ENCODE measurements at places on chromosomes 4 and X.

GRCh38 chrX:112645774-112646173, 34.0 kb downstream of the LHFPL1 start:
- no peak for DNase-seq

GRCh38 chr4:27861381-27861787, 1000.7 kb downstream of the STIM2 start:
- DNase-seq, result no peak

DNA sequence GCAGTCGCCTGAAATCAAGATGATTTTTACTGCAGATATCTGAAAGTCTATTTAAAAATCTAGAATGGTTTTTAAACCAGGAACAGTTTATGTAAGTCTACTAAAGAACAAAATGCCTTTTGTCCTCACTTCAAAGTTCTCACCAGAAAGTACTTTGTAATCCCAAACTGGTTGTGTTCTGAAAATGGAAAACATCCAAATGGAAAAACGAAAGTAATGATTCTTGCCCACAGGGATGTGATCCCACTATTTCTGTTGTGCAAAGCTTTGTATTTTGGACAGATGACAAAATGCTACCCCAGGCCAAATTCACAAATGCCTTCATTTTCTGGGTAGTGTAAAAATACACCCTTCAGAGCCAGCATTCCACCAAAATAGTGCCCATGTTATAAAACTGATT, 265.5 kb upstream of the FTHL17 start:
- DNase-seq, result no peak

- no peak for DNase-seq
Measured at GRCh38 chr4:155638195-155638965, 28.3 kb upstream of the GUCY1A1 start.

DNA sequence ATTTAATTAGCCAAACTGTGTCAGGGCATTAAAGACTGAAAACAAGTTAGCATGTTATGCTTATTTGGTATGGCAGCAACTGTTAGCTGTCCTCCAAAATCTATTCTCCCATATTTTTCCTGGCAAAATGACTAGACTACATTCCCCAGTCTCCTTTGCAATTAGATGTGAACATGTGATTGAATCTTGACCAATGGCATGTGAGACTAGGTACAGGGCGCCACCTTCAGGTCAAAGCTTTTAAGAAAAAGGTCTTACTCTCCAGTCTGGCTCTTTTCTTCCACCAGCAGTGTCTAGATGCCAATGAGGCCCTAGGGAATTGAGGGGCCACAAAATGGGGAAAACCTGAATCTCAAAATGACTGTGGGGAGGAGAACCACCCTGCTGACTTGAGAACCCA, 408.2 kb downstream of the SMARCA1 start:
- peak; percentile 50 for DNase-seq

GRCh38 chr4:3414421-3415279, 27.1 kb upstream of the HGFAC start:
- DNase-seq, result no peak

GRCh38 chr4:87947381-87948160, 27.9 kb upstream of the SPP1 start:
- DNase-seq, result no peak

- no peak for DNase-seq
Measured at GRCh38 chr4:57116245-57116644, 6.1 kb upstream of the IGFBP7 start.

GRCh38 chr4:139978692-139979091, 175.3 kb downstream of the MAML3 start:
- no peak for DNase-seq

DNA sequence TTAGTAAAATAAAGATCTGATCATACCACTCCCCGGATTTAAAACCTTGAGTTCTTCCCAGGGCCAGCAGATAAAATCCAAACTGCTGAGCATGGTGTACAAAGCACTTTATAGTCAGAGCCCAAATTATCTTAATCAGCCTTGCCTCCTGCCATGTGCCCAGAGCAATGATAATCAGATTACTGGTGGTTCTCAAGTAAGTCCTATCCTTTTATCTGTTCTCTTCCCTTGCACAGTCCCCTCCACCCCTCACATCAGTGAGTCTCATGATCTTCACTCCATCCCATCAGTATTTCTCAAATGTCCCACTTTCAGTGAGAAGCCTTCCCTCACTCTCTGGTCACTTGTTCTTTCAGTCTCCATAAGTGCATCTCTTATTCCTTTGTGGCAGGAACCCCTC, 22.7 kb downstream of the INTS6L start:
- no peak for DNase-seq

Data from NCI-H2029 (cell line).